ENCODE measurements at places on chromosomes 13 and 19. TPM values are rescaled to one million over a fixed set of nuclear protein-coding genes. Genes with fewer than 3 reads are reported as not detected.

The CASP14 gene
- not detected for polyA plus RNA-seq

The CYTH2 gene
- 80.1 TPM for polyA plus RNA-seq

The GPC5 gene
- 3.5 TPM for polyA plus RNA-seq

The KIR3DL2 gene
- polyA plus RNA-seq, result not detected

The DLL3 gene
- 0.55 TPM for polyA plus RNA-seq

The RASL11A gene
- 38.7 TPM for polyA plus RNA-seq

The C13orf42 gene
- 0.22 TPM for polyA plus RNA-seq

The SHANK1 gene
- polyA plus RNA-seq, result 5.0 TPM

The RGL3 gene
- 47.6 TPM for polyA plus RNA-seq

The ZNF432 gene
- polyA plus RNA-seq, result 21.3 TPM

The OR10H4 gene
- polyA plus RNA-seq, result not detected

The SERTM1 gene
- 0.58 TPM for polyA plus RNA-seq

The TNFSF11 gene
- 0.32 TPM for polyA plus RNA-seq

The RFPL4A gene
- not detected for polyA plus RNA-seq
